Bronchial epithelial cell (primary cell): ENCODE measurements at places on chromosomes 11 and 22. TPM values are rescaled to one million over a fixed set of nuclear protein-coding genes. Genes with fewer than 3 reads are reported as not detected.

Gene TUB
- total RNA-seq = 0.13 and 0.26 TPM in 2 replicates

DNA sequence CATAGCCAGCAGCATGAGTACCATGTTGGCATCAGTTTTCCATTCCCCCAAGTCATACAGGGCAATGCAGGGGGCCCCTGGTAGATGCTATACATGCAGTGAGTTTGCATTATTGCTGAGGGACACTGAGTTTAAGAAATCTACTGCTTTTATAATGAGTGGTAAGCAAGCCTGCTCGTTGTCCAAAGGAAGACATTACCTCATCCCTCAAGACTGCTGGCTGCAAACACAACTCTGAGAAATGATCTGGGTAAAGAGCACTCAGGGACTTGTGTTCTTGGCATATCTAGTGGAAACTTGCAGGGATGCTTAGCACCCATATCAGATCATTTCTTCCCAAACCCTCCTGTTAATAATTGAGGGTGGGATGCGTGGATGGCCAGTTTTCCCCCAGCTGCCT, 77.9 kb downstream of the CWC15 start:
- peak; percentile 49 for DNase-seq

DNA sequence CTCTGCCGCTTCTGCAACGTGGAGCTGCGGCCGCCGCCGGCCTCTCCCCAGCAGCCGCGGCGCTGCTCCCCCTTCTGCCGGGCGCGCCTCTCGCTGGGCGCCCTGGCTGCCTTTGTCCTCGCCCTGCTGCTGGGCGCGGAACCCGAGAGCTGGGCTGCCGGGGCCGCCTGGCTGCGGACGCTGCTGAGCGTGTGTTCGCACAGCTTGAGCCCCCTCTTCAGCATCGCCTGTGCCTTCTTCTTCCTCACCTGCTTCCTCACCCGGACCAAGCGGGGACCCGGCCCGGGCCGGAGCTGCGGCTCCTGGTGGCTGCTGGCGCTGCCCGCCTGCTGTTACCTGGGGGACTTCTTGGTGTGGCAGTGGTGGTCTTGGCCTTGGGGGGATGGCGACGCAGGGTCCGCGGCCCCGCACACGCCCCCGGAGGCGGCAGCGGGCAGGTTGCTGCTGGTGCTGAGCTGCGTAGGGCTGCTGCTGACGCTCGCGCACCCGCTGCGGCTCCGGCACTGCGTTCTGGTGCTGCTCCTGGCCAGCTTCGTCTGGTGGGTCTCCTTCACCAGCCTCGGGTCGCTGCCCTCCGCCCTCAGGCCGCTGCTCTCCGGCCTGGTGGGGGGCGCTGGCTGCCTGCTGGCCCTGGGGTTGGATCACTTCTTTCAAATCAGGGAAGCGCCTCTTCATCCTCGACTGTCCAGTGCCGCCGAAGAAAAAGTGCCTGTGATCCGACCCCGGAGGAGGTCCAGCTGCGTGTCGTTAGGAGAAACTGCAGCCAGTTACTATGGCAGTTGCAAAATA, 816 bp downstream of the PDE3B start:
- peak; percentile 7 for DNase-seq

DNA sequence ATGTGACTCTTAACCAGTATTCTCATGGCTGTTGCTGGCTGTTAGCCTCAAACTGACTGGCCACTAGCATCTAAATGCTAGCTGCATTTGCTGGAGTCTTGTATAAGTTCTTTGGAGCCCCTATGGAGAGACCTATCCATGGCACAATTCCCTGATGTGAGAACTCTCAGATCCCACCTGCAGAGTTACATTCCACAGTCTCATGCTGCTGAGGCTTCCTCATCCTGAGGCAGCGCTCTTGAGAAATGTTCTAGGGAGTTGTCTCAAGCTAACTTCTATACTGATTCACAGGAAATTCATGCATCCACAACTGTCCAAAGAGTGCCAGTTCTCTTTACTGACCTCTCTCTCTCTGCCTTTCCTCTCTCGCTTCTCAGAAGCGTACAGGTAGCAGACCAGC, 218.0 kb upstream of the PITPNB start:
- DNase-seq = peak; percentile 26
